ENCODE measurements at places on chromosomes 12 and 14.

GRCh38 chr14:94171208-94171607 lies 2.9 kb upstream of the PPP4R4 start:
- no peak for DNase-seq

DNA sequence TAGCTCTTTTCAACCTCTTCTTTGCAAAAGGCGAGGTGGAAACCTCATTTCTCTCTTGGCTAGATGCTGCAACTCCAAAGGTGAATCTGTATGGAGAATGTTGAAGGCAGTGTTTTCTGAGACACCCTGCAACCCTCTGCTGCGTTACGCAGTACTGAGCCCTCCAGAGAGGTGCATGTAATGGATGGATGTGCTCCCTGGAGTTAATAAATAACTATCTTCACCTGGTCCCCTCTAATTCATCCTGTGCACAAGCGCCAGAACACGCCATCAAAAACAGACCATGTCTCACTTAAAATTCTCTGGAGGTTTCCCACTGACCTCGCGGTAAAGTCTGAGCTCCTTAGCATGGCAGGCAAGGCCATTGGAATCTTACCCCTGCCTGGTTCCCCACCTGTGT lies 234.4 kb upstream of the PWP1 start:
- no peak for DNase-seq

DNA sequence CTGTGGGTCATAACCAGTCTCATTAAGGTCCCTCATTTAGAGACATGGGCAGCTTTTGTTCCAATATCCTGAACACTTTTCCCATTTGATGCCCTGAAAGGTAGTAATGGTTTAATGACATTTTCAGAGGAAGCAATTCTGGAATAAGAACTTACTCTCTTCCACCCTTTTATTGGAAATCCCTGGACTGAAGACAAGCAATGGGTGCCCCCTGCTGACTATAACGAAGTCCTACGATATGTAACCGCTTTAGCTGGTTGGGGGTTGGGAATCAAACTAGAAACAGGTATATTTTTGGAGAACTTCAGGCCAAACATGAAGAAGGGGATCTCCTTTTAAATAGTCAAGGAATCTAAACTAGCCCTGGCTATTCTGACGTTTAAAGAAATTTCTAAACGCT lies 20.5 kb downstream of the SARNP start:
- no peak for DNase-seq

GRCh38 chr12:1493781-1494565 lies 100.4 kb downstream of the FBXL14 start:
- DNase-seq = no peak

DNA sequence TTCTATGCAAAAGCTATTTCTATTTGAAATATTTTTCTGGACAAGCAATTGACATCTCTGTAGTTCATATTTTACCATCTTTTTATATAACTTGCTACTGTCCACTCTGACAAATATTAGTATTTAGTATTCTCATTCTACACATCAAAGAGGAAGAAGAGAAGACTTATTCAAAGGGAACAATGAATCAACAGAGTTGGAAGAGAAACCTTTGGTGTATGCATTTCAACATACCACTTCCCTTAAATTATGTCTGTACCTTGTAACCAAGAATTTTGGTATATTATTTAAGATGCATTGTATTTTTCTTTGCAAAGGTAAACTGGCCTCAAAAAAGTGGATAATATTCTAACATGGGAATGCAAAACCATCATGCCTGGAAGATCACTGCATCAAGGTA lies 72.1 kb upstream of the DUSP6 start:
- no peak for DNase-seq

GRCh38 chr12:20475542-20475941 lies 107.2 kb downstream of the PDE3A start:
- no peak for DNase-seq

GRCh38 chr14:65045006-65045405 lies 57.3 kb downstream of the MAX start:
- no peak for DNase-seq

- DNase-seq = peak; percentile 4
These were observed 58.9 kb upstream of the FBXO33 start for GRCh38 chr14:39491134-39491571.

- no peak for DNase-seq
These were observed 34.2 kb upstream of the KTN1 start for GRCh38 chr14:55545779-55546178.

DNA sequence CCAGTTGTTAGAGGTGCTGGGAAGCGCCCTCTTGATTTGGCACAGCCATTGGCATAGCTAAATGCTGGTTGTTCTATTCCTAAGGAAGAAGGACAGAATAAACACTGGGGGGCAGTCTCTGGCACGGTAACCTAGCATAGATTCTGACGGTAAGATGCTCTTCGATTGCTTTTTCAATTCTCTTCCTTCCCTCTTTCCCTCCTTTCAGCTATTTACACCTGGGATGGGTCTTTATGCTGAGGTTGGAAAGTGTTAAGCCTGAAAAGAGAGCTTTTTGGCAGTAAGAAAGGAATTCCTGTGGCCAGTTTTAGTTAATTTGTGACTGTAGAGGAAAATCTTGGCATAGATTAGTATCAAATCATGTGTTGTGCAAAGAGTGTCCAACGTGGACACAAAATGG lies 162.8 kb downstream of the SNAPC1 start:
- no peak for DNase-seq
